Left kidney (tissue), 8 donors: ENCODE measurements at places on chromosomes 7 and 10. TPM values are rescaled to one million over a fixed set of nuclear protein-coding genes. Genes with fewer than 3 reads are reported as not detected.

- no peak for DNase-seq
Measured at GRCh38 chr10:71975871-71976725, 11.9 kb downstream of the CHST3 start.

DNA sequence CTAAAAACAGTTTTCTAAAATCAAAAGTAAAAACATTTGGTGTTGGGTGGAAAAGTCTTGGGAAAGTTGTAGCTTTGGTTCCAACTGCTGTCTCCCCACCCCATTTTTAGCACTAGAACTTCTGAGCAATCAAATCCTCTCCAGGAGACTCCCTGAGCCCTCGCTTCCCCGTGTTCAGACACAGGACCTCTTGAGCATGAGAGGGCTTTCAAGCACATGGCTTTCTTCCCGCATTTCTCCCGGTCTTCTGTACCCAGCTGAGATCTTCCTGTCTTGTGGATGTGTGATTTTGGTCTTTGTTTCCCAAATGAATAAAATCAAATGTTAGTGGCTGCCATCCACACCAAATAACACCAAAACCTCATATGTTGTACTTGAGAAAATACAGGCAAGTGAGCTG, 5.0 kb downstream of the CXCL12 start:
- DNase-seq: no peak

DNA sequence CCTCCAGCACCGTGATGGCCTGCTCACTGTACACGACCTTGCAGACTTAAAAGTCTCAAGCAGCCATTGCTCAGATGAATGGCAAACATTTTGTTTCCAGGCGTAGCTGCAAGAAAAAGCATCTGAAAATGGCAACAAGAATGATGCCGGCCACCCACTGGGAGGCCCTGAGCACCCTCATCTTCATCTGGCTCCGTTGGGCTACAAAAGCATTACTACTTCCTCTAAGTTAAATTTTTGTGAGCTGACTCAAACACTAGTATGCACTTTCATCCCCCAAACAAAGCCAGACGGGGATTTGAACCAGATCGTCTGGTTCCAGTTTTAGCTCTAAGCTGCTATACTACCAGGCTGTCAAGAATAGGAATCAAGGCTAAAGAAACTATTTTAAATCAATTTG, 116.6 kb upstream of the CDK1 start:
- no peak for DNase-seq

- DNase-seq: no peak
Measured at GRCh38 chr7:229184-229964, 37.0 kb downstream of the FAM20C start.

GAD2 gene
- polyA plus RNA-seq: 2.9 TPM

CTTNBP2 gene
- polyA plus RNA-seq: 39.3 TPM

GIMAP7 gene
- 12.4 TPM for polyA plus RNA-seq

ADAP1 gene
- 11.0 TPM for polyA plus RNA-seq

AKR1B15 gene
- polyA plus RNA-seq: 0.22 TPM
